ENCODE measurements at places on chromosomes 2 and 18. TPM values are rescaled to one million over a fixed set of nuclear protein-coding genes. Genes with fewer than 3 reads are reported as not detected.

Gene PRKAG3
- not detected for total RNA-seq

Gene CACNB4
- 6.1 TPM for total RNA-seq

- DNase-seq: no peak
Measured at GRCh38 chr2:42796427-42797248, 4.3 kb upstream of the HAAO start.

Gene ZAP70
- 7.8 TPM for total RNA-seq

- no peak for DNase-seq
Measured at GRCh38 chr2:133599811-133600210, 31.5 kb upstream of the NCKAP5 start.

DNA sequence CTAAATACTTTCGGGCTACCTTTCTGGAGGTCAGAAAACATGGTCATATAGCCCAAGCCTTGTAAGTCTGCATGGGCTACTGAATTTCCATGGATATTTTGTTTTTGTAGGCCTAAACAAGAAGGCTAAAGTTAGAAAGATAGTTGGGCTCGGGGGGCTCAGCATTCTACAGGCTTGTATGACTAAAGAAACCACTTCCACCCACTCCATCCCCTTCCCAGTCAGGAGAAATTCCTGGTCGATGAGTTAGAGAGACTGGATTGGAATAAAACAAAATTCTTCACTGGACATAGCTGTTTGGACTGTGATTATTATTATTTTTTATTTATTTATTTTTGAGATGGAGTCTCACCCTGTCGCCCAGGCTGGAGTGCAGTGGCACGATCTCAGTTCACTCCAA lies 539.4 kb upstream of the TNP1 start:
- DNase-seq: no peak

Gene WDSUB1
- 4.9 TPM for total RNA-seq

DNA sequence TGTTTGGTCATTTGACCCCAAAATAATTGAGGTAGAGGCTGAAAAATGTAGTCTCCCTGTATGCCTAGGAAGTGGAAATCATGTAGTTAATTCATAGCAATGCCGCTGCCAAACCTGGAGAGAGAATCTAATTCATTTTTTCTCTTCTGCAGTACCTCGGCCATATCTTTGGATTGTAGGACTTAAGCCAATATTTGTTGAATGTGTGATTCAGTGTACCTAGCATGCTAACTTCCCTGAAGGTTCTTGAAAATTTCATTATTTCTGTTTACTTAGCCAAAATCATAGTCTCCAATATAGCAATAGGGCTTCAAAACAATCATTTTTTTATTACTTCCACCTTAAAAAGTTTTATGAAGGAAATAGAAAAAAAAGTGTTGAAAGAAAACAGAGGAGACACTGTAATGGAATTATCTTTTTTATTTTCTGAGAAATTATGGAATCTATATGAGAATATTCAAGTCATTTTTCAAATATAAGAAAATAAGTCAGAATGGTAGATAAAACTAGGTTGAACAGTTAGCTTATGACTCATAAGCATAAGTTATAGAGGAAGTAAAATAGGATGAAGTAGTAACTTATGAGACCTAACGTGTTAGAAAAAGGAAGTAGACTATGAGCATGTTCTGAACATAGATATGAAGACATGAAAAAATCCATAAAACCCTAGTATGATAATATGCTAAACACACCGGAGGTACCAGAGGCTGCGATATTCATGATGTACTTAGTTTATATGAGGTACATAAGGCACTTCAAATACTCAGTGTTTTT lies 35.2 kb upstream of the CDH19 start:
- no peak for DNase-seq

GRCh38 chr2:148999451-148999921 lies 39.0 kb upstream of the LYPD6B start:
- DNase-seq: no peak

DNA sequence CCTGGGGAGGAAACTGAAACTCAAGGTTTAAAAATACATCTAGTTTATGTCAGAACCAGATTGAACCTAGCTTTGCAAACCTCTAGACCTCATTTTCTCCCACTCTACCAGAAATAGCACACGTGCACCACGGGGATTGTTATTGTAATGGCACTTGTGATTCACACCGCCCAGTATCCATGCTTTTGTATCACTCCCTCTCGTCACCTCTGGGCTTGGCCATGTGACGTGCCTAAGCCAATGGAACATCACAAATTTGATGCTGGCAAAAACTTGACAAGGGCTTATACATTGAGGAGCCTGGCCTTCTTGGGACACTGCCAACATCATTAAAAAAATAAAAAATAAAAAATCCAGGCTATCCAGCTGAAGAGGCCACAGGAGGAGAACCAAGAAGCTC lies 495.8 kb upstream of the POU3F3 start:
- DNase-seq: no peak

DNA sequence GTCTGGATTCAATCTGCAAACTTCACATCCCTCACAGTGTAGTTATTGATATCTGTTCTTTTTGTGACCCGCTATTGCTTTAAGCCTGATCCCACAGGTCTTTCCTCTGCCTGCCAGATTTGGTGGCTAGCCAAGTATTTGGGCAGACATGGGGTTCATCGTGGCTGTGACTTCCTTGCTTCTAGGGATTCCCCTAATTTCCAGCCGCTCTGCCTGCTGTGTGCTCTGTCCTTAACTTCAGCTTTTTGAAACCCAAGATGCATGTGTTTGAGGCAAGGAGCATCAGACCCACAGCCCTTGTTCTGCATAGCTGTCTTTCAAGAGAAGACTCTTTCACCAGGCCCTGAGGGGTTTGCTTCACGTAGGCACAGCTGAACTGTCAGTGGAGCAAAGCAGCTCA lies 54.2 kb downstream of the NCAPH start:
- no peak for DNase-seq

DNA sequence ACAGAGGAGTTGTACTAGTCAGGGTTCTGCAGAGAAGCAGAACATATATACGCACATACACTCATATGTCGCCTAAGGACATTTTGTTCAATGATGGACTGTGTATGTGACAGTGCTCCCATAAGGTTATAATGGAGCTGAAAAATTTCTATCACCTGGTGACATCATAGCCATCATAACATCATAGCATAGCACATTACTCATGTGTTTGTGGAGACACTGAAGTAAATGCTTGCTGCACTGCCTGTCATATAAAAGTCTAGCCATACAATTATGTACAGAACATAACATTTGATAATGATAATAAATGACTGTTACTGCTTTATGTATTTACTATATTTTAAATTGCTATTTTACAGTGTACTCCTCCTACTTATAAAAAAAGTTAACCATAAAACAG lies 83.1 kb downstream of the TSN start:
- no peak for DNase-seq

- DNase-seq: no peak
Measured at GRCh38 chr2:5911718-5912117, 219.5 kb downstream of the SOX11 start.
